ENCODE measurements at places on chromosomes 11 and 22. TPM values are rescaled to one million over a fixed set of nuclear protein-coding genes. Genes with fewer than 3 reads are reported as not detected.

Gene OR51B4
- not detected for total RNA-seq

GRCh38 chr11:2144544-2145248, 5.5 kb upstream of the IGF2 start:
- no peak for DNase-seq

Gene OR2D3
- not detected for total RNA-seq

DNA sequence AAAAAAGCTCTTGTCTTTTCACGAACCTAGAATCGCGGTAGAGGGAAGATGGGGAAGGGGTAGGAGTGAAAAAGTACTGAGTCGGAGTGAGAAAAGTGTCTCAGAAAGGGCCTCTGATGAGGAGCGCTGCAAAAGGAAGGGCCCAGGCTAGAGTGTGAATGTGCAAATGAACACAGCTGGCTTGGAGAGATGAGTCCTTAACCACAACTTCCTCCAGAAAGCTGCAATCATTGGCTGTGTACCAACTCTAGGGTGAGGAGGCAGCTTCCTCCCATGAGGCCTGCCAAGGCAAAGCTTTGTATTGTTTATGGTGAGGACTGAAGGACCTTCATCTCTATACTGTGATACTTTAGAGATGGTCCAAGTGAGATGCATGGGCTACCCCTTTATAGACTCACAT, 566.9 kb upstream of the ANO5 start:
- DNase-seq = no peak

GRCh38 chr11:1708716-1709115, 11.7 kb downstream of the KRTAP5-6 start:
- DNase-seq = no peak

Gene SMTNL1
- not detected for total RNA-seq

DNA sequence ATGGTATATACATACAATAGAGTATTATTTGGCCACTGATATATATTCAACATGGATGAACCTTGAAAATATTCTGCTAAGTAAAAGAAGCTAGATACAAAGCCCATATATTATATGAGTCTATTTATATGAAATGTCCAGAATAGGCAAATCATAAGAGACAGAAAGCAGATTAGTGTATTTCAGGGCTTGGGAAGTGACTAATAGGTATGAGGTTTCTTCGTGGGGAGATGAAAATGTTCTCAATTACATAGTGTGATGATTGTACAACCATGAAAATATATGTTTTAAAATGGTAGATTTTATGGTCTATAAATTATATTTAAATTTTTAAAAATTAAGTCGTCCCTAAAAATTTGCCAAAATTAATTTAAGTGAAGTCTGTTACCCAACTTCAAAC, 92.2 kb downstream of the STK33 start:
- DNase-seq = no peak

DNA sequence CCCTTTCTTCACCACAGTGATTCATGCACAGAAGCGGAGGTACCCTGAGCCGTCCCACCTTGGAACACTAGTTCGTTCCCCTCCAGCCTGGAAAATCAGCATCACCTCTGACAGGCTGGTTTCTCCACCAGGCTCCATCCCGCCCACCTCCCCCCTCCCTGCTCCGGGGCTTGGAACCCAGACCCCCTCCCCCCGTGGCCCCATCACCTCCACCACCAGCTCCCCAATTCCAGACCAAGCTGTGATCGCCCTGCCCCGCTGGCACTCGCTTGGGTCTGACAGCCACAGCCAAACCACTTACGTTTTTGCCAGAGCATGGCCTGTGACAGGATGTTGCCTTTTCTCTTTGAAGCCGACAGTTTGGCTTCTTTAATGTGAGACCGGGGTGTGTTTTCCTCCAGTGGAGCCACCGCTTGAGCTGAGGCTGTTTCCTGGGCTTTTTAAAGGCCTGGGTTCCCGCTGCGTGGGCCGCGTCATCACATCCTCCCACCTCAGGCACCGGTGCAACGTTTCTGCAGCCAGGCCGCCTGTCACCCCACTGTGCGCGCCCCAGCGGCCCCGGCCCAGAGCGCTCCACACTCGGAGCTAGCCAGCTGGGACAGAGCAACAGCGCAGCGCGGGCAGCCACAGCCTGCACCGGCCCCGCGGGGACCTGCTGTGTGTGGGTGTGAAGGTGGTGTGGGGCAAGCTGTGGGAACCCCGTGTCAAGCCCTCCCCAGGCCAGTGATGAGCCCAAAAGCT, at the start of gene POU2AF1:
TSS of gene POU2AF1 (minus strand) at position 415 of the 741 bp plus-strand sequence. CDS start at position 317, 98 bp downstream.
- no peak for DNase-seq

Gene HTATIP2
- total RNA-seq = 48.8 TPM

- DNase-seq = no peak
These were observed 6.4 kb downstream of the PACSIN2 start for GRCh38 chr22:43008509-43008908.

GRCh38 chr11:105670811-105671210, 60.9 kb downstream of the GRIA4 start:
- peak; percentile 19 for DNase-seq

- DNase-seq = no peak
These were observed at the start of gene CATSPERZ for GRCh38 chr11:64299847-64300648. Gene CATSPERZ, plus strand, starts transcription at chr11:64300358. Its CDS starts 53 bp downstream, at chr11:64300411.

Gene UCP2
- 86.2 TPM for total RNA-seq
